ENCODE measurements at places on chromosomes 7 and 10. TPM values are rescaled to one million over a fixed set of nuclear protein-coding genes. Genes with fewer than 3 reads are reported as not detected.

Gene ADK
- total RNA-seq: 35.5 TPM

Gene RALA
- 79.2 TPM for total RNA-seq

Gene CDH23
- 0.04 TPM for total RNA-seq

Gene CDC14C
- total RNA-seq: not detected

Gene PON3
- total RNA-seq: not detected

Gene CALHM1
- not detected for total RNA-seq

Gene FGFBP3
- 0.42 TPM for total RNA-seq

Measured in kidney epithelial cell (primary cell).